ENCODE measurements at places on chromosomes 3 and 15.
A peak's percentile ranks its signal among the peaks of the same experiment; 100 is the strongest.

GRCh38 chr3:65628978-65629377 lies 409.7 kb downstream of the MAGI1 start:
- no peak for DNase-seq

DNA sequence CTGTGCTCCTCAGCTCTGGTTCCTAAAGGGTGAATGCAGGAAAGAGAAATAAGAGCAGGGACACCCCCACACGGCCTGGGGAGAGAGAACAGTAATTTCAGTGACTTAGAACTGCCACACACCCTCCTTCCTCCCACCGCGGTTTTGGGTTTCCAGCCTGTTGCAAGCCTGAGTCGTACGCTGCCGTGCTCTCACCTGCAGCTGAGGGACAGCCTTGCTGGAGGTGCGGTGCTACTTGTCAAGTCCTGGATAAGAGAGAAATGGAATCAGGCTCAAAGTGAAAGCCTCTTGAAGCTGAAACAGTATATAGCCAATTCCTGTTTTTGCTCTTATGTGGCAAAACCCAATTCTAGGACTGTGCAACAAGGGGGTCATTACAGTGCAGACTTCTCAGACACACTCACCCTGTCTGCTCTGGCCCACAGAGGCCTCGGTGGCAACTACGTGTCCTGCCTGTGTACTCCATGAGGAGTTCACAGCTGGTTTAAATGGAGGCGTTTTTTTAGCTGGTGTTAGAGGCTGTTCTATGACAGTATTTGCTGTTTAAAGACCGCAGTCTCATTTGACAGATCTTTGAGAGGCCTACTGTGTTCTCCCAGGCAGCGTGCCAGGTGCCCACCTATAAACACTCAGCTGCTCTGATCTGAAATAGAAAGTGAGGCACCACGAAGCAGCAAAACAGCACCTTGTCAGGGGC lies 42.9 kb downstream of the TBC1D2B start:
- DNase-seq: no peak

GRCh38 chr3:38360345-38360744 lies 13.8 kb downstream of the XYLB start:
- no peak for DNase-seq

DNA sequence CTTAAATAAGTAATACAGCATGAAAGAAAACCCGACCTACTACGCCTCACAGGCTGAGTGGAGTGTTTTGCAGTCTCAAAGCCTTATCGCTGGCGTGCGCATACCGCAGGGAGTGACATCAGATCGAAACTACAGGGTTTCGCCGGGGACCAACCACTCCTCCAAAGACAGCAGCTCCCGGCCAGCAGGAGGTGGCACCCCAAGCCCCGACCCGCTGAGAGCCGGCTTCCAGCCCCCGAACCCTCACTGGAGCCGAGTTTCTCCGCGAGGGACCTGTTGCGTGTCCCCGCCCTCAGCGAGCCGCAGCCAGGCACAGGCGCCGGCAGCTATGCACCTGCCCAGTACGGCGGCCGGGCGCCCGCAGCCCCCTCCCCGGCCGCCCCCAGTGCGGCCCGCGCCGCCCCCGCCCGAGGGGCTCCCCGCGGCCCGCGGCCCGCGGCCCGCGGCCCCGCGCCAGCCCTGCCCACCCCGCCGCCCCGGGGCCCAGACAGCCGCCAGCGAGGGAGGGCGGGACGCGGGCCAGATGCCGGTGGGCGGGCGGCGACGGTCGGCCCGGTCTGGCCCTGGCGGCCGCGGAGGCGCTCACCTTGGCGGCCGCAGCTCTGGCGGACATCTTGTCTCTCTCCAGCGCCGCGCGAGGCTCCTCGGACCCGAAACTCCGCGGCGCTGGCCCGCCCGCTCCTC lies 710 bp downstream of the TJP1 start:
- DNase-seq: peak; percentile 72

DNA sequence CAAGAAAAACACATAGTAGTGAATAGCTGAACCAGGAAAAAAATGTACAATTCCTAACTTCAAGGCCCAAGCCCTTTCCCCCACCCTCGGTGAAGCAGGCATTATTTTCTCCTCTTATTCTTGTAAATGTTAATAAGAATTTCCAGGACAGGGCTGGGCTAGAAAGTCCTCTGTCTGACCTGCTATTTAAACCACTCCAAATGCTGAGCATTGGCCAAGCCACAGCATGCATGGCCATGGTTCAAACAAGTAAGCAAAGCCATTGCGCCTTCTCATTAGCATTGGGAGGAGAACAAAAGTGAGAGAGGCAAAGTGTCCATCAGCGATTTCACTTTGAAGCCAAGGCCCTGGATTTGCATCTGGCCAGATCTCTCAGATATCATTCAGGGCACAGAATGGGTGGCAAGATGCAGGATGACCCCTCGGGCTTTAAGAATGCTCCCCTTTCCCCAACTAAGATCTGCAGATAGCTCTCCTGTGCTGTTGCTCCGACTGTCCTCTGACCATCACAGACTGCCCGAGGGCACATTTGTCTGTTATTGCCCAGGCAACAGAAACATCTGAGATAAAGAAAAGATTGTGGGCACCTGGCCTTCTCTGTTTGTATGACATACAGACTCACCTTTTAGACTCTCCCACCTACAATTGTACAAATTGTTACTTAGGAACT lies 46.3 kb downstream of the CEMIP start:
- DNase-seq: no peak

DNA sequence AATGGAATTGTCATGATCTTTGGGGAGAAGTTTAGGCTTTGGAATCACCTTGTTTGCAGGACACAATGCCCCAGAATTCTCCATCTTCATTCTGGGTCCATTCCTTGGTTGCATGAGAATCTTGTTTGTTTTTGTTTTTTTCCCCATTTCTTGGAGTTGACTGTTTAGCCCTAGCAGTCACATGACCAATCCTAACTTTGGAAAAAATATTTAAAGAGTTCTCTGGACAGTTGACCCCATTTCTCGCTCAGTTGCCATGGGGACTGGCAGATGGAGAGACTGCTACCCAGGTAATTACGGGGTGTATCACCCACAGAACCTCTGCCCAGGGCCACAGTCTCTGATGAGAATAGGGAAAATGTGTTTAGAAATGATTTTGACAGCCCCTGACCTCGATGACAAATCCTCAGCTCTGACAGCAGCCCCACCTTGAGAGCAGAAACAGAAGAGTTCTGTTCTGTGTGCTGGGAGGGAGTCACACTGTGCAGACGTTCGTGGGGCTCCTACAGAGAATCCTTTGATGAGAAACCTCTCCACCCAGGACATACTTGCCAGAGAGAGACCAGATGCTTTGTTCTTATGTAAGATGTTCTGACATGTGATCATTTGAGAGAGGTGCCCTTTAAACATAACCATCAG lies 57.7 kb downstream of the IL16 start:
- no peak for DNase-seq

DNA sequence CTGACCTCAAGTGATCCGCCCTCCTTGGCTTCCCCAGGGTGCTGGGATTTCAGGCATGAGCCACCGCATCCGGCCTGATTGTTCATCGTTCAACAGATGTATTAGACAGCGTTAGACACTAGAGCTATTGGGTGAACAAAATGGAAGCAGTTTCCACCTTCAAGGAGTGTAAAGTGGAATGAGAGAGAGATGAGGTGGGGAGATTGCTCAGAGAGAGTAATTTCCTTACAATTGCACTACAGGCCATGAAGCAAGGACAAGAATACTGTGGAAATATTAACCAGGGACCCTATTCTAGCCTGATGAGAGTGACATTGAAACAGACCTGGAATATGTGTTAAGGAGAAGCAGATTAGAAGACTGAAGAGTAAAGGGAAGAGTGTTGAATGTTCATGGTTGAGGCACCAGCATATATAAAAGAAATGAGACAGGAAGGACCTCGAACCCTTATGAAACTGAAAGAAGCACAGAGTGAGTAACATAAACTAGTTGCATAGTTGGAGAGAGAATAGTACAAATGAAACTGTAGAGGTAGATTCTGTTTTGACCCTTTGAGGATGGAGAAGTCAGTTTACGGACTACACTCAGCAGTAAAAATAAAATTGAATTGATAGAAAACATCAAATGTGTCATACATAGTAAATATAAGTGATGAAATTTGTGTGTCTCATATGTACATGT lies 7.2 kb downstream of the RTF1 start:
- DNase-seq: no peak

GRCh38 chr15:80114114-80114513 lies 38.7 kb upstream of the FAH start:
- DNase-seq: no peak

GRCh38 chr15:53454535-53454842 lies 305.0 kb downstream of the WDR72 start:
- DNase-seq: no peak

DNA sequence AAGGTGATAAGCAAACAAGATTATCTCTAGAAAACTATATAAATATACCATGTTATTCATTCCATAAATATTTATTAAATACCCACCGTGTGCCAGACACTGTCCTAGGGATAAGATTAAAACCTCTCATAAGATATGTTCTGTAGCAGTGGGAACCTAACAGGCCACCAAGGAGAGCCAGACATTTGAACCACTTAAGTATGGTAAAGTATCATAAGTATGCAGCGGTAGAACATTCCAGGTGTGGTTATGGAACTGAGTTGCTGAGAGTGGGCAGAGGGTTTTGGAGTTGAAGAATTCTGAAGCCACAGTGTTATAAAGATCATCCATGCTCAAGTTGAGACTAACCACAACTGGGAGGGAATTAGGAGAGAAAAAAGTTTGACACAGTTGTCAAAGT lies 14.7 kb downstream of the FILIP1L start:
- no peak for DNase-seq

DNA sequence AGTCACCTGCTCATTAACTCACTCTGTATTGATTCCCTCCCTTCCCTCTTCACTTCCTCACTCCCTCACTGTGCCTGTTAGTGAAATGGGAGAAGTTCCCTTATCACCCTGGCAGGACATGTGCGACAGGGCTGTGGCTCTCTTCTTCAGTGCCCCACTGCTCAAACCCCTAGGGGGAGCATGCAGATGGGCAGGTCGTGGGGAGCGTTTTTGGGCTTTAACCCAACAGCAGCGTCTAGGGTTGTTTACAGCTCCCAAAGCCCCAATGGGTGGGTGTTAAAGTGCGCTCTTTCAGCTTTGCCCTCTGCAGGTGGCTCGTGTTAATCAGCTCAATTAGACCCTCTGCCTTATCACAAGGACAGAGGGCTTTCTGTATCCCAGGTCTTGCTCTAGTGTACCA lies 447.8 kb upstream of the PROK2 start:
- DNase-seq: no peak

- peak; percentile 64 for DNase-seq
These were observed 311.7 kb downstream of the VPS13C start for GRCh38 chr15:61748529-61748928.

DNA sequence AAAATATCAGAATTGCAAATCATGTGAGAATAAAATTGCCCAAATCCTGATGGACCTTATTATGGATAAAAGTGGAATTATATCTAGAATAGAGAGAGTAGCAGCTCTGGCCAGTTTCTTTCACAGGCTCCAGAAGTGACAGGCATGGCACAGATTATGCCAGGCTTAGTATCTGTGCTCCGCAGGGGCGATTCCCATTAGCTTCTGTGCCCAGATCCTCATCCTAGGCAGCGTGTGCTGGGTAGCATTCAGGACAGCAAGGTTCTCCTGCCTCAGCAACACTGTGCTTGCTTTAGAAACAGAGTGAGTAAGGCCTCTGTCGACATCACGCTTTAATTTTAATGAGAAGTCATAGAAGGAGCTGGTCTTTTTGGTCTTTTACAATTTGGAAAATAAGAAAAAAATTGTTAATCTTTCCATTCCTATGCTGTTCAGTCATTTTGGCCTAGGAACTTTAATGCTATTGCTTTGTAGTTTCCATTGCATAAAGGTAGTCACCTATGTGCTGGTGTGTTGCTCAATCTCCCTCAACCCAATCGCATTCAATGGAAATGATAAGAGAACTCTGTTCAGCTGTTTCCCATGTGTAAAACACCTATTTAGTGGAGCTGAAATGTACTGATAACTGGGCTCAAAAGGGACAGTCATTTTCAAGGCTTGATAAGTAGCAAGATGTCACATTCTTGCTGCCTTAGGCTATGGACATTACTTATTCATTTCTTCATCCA lies 770.1 kb downstream of the AGBL1 start:
- DNase-seq: no peak

DNA sequence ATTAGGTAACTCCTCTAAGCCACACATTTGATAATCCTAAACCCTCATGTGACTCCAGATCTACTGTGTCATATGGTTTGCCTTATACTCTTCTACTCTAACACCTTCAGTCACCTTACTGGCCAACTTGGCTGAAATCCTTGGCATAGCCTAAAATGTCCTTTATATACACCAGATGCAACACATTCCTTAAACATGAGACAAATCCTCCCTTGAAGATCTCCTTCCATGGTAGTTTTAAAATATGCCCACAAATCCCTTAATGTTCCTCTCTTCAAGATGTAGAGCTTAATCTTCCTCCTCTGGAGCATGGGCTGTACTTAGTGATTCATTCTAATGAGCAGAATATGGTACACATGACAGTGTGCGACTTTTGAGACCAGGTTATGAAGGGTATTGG lies 238.9 kb downstream of the SUCLG2 start:
- DNase-seq: peak; percentile 56

- DNase-seq: peak; percentile 89
These were observed 91.1 kb downstream of the TOP2B start for GRCh38 chr3:25573386-25574171.

DNA sequence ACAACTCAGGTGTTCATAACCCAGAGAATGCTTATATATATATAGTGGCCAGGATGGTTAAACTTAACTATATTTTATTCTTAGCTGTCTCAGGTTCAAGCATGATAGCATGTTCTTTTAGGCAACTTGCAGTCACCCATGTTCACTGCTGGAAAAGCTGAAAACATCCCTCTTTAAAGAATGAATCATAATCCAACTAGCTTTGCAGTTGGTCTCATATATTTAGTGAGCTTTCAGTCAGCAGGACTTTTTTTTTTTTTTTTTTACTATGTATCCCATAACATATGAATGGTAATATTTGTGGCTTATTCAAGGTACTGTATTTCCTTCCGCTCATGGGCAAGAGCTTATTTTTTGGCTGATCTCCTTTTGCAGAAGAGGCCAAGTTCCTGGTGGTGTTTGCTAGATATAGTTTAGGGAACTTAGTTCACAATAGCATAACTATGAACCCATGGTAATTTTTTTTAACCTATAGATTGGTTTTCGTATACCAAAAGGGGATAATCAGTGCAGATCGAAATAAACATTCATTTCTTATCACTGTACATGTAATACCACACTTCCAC lies 77.6 kb downstream of the CMSS1 start:
- DNase-seq: peak; percentile 69

DNA sequence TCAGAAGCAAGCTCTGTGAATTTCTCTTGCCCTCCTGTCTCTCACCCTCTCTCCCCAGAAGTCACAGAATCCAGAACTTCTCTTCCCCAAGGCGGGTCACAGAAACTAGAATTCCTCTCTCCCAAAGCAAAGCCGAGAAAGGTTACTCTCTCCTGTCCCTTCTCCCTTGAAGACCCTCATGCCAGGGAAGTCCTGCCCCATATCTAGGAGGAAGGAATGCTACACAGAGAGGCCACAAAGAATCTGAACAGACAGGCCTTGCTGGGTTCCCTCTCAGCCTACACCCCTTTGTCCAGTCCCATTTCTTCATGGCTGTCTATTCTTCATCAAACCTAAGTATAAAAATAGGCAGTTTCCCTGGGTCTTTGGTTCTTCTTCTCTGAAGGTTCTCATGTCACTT lies 29.8 kb downstream of the ANP32A start:
- no peak for DNase-seq

GRCh38 chr15:51634591-51635198 lies 12.1 kb upstream of the DMXL2 start:
- no peak for DNase-seq
